ENCODE measurements at places on chromosomes 4 and X.
A peak's percentile ranks its signal among the peaks of the same experiment; 100 is the strongest.

DNA sequence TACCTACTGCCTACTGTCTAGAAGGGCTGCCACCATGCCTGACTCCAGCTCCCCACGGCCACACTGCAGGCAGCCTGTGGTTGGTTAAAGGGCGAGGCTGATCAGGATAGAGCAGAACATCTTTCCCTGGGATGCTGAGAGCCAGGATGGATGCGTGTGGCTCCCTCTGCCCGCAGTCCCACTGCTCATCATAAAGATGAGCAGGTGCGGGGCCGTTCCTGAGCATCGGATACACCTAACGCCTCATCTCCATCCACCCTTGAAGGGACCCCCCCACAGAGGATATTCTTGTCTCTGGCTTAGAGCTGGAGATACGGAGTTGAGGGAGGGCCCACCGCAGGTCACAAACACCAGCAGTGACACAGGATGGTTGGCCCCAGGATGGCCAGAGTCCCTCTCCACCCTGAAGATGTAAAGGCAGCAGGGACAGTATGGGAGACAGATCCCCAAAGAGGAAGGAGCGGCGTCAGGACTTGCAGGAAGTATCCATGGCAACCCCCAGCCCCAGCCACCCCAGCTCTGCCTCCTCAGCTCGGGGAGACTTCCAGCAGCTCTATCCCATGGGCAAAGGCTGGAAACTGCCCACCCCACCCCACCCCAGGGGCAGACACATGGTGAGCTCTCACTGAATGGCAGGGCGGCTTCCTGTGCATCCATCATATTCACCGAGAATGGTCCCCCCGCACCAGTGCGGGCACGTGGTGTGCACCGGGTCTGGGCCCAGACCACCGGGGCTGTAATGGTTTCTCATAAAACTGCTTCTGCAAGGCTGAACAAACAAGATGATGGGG lies 19.3 kb downstream of the PPP2R2C start:
- DNase-seq = no peak

DNA sequence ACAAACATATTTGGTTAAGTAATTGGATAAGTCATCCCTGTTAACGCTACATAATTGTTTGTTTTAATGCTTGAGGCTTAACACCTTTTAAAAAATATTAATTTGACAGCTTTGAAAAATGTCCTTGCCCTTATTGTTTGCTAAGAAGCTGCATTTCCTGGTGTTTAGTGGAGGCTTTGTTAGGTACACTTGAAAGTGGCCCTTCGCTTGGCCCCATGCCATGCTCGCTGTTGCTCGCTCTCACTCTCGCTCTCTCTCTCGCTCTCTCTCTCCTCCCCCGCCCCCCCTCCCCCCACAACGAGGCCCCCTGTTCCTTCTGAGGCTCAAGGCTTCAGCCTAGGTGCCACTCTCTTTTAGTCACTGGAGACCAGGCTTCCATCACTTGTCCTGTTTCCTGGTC lies 139.6 kb downstream of the DCLK2 start:
- no peak for DNase-seq

DNA sequence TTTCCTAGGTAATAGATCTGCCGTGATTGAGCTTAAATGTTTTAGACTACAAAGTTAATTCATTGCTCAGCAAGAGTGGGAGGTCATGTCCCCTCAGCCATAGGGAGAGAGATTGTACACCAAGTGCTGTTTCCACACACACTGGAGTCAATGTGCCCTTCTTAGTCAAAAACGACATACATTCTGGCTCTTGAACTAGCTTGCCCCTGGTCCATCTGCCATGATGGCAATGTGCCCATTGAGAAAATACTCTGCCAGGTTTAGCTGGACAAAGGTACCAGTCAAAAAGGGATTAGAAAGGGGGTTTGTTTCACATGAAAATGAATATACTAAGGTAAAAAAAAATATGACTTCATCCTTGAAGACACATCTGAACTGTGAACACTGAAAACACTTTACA lies 377.1 kb upstream of the ADGRL3 start:
- no peak for DNase-seq

GRCh38 chrX:149521438-149521837 lies 16.3 kb upstream of the IDS start:
- peak; percentile 40 for DNase-seq

- DNase-seq = no peak
Observed at GRCh38 chr4:171650543-171650942, 162.7 kb upstream of the GALNTL6 start.

GRCh38 chr4:154491341-154492271 lies at the start of gene DCHS2:
TSS of gene DCHS2 (minus strand) at chr4:154491799. CDS start at chr4:154491355, 444 bp downstream.
- DNase-seq = no peak

- DNase-seq = no peak
Observed at GRCh38 chr4:126799971-126800574, 832.7 kb upstream of the INTU start.

- DNase-seq = no peak
Observed at GRCh38 chrX:13381514-13381913, 61.7 kb upstream of the ATXN3L start.

DNA sequence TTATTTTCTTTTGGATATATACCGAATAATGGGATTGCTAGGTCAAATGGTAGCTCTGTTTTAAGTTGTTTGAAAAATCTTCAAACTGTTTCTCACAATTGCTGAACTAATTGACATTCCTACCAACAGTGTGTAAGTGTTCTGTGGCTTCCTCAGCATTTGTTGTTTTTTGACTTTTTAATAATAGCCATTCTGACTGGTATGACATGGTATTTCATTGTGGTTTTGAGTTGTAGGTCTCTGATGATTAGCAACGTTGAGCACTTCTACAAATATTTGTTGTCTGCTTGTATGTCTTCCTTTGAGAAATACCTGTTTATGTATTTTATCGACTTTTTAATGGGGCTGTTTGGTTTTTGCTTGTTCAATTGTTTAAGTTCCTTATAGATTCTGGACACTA lies 680.1 kb upstream of the GRIA3 start:
- DNase-seq = no peak

DNA sequence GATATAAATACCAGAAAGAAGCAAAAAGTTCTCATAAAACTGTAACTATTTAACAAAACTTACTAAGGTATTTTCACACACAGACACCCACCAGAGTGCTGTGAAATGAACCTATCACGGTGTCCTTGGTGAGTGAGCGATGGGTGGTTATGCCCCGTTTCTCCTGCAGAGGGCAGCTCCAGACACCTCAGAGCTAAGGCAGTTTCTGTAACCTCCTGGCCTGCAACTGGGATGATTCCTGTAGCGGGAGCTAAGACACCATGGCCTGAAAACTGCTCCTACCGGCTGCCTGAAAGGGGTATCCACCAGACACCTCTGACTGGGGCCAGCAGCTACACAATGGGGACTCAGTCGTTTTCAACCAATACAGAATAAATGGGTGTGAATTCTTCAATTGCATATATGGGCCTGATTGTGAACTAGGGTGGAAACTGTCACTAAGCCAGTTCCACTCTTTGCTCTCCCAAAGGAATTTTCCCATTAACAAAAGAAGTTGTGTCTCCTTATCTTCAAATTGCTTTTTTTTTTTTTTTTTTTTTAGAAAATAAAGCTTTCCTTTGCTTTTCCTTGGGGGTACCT lies 2375.8 kb upstream of the TENM3 start:
- DNase-seq = no peak

DNA sequence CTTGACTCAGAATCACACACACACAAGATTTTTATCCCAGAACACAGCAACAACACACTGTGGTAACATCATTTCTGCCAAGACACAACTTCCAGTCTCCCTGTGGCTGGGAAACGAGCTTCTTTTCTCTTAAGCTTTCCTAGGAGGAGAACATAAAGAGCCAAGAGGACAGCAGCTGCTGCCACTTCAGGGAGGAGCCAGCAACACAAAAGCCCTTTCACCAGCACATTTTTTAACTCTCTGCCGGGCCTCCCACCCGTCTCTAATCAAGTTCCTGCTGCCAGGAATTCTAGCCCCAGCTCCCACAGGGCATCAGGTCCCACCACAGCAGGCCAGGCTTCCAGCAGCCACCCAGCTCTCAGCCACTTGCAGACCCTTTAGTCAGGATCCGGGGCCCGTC lies 22.4 kb downstream of the FAT1 start:
- DNase-seq = no peak

GRCh38 chr4:6788123-6788522 lies 5.6 kb downstream of the KIAA0232 start:
- DNase-seq = no peak

DNA sequence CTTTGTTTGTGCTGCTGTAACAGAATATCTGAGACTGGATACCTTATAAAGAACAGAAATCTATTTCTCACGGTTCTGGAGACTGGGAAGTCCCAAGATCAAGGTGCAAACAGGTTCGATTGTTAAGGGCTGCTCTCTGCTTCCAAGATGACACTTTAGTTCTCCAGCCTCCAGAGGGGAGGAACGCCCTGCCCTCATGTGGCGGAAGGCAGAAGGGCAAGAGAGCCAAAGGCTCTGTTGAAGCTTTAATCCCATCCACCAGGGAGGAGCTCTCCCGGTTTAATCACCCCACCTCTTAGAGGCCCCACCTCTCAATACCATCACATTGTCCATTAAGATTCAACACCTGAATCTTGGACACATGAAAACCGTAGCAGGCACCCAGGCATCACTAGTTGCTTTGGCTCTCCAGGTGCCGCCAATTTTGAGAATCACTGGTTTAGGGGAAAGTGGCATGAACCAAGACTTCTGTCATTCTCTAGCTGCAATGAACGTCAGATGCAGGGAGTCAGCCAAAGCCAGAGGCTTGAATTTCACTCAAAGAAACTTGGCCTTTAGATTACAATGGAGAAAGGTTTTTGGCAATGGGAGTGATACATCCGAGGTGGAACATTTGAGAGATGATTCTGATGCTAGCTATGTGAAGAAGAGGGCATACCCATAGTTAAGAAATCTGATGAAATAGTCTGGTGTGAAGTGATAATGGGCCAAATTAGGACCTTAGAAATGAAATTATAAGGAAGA lies 15.7 kb downstream of the FHL1 start:
- peak; percentile 57 for DNase-seq

DNA sequence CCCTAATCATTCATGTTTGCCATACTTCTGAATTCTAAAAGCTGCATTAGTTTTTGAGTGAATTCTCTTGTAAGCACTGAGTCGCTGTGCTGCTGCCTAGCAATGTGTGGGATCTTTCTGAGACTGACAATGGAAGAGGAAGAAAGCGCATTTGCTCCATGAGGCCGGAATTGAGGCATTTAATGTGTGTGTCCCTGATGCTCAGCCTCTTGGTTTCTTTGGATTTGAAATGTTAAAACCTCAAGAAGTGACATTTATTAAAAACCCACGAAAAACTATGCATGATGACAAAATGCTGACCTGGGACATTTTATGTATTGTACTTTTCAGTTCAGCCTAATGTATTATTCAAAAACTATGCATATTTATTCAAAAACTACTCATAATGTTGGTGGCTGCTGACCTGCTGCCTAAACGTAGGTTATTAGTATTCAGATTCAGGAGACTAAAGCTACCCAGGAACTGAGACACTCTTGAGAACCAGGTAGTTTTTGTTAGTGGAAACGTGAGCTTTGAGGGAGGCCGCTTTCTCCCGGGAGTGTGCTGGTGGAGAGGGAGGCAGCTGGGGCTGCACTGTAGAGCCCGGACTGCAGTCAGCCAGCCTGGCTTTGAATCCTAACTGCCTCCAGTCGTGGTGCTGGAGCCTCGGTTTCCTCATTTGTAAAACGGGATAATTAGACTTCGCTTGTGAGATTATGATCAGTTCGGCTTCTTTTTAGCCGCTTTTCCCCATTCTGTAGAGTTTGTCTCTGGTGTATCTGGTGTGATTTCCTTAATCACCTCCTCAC lies 11.3 kb downstream of the RGS12 start:
- DNase-seq = no peak

- no peak for DNase-seq
Observed at GRCh38 chr4:48329193-48329592, 12.1 kb upstream of the SLAIN2 start.

DNA sequence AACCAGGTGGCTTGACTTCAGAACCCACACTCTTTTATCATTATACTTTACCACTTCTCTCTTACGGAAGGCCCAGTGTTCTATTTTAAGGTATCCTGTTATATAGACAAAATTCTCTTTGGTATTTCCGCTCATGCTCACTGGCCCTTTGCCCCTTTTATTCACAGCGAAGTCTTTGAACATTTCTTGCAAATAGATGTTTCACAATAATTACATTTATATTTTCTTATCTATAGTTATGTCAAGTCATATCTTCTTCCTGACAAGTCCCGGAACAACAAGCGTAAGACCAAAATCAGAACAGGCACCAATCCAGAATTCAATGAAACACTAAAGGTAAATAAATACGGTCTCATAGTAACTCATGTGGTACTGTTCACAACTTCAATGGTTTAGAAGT lies 102.0 kb downstream of the SYTL5 start:
- DNase-seq = no peak

- no peak for DNase-seq
Observed at GRCh38 chrX:65241059-65241721, 264.9 kb upstream of the ZC4H2 start.

GRCh38 chr4:185711726-185712125 lies 100.3 kb downstream of the SORBS2 start:
- DNase-seq = no peak

- DNase-seq = no peak
Observed at GRCh38 chrX:134683351-134684005, 25.2 kb upstream of the PLAC1 start.

DNA sequence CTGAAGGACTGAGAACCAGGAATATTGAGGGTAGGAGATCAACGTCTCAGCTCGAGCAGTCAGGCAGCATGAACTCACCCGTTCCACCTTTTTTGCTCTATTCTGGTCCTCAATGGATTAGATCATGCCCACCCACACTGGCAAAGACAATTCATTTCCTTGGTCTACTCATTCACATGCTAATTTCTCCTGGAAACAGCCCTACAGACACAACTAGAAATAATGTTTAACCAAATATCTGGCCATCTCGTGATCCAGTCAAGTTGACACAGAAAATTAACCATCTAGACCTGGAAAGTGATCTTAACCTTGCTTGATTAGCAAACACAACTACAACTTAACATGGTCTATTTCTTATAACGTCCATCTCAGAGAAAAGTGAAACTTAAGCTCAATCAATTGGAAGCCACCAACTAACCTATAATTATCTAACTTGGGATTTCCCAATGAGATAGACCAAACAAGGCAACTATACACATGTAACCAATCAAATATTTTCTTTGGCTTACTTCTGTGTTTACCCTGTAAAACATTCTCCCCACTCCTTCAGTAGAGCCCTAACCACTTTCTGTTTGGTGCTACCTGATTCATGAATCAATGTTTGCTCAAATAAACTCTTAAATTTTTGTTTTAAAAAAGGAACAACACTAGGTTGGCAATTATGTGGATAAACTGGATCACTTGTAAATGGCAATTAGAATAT lies 69.7 kb upstream of the MAMLD1 start:
- DNase-seq = no peak

DNA sequence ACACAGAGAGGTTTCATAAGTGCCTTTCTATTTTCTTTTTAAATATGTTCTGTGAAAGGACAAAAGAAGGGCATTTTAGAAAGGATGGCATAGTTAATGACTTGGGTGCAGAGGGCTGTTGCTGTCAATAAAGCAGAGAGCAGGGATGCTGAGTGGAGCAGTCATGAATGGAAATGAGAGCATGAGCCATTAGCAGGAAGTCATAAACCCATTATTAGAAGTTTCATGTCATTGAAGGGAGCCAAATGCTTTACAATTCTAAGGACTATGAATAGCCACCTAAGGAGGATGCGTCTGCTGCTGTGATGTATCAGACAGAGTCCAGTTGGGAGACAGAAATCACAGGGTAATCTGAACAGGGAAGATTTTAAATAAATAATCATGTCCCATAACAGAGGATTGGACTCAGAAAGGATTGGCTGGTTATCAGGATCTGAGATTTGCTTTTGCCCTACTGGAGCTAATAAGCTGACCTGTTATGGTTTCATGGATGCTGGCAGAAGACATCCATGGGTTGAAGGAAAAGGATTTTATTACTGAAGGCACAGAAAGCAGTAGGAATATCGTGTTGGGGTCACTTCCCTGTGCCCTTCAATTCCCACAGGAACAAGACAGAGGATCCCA lies 47.5 kb upstream of the WDR19 start:
- no peak for DNase-seq
